ENCODE measurements at places on chromosomes 2 and 18.

GRCh38 chr18:35136248-35136647, 95.0 kb downstream of the MAPRE2 start:
- DNase-seq: no peak

GRCh38 chr2:216302981-216303676, 69.2 kb downstream of the MARCHF4 start:
- no peak for DNase-seq

- no peak for DNase-seq
Observed at GRCh38 chr2:233085037-233085838, 25.1 kb downstream of the INPP5D start.

DNA sequence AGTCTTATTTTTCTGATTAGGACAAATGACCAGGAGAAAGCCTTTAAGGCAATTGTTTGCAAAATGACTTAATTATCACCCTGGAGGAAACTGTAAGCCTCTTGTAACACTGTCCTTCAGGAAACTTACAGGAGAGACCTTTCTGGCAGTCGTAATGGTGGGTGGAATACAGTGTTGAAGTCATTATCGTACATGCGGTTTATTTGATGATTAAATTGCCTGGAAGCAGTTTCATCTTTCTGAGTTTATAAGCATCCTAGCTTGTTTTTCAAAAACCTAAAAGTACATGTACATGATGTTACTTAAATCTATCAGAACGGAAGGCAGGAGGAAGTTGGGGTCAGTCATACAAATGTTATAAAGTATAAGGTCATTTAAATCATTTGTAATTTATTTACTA, 86.2 kb upstream of the RAB27B start:
- no peak for DNase-seq

DNA sequence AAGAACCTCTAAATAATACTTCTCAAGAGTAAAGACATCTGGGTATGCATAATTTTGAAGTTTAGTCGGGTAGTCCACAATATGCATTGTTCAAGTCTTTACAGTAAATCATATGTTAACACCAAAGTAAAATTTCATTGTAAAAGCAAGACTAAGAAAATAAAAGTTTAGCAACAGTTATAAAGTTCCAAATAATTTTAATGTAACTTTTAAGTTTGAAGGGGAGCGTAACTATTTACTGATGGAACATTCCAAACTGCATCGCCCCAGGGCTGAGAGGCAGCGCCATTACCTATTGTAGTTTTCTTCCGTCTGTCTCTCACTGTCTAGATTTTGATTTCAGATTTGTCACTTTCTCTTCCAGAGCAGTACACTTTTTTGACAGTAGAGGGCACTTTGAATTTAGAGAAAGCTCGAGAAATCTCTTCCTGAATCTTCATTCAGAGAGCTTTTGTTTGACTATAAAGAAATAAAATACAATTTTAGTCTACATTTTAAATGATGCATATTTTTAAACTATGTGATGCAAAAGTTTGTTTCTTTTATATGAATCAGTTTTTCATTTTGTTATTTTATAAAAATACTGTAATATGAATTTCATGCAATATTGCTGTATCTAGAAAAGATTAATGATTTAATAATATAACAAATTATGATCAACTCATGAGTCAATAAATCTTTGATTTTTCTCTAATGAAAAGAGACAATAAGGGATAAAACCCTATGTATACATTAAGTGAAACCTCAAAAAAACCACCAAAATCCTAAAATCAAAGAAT, 389.8 kb downstream of the FIGN start:
- DNase-seq: no peak

GRCh38 chr2:125861461-125861860, 794.5 kb upstream of the GYPC start:
- no peak for DNase-seq

DNA sequence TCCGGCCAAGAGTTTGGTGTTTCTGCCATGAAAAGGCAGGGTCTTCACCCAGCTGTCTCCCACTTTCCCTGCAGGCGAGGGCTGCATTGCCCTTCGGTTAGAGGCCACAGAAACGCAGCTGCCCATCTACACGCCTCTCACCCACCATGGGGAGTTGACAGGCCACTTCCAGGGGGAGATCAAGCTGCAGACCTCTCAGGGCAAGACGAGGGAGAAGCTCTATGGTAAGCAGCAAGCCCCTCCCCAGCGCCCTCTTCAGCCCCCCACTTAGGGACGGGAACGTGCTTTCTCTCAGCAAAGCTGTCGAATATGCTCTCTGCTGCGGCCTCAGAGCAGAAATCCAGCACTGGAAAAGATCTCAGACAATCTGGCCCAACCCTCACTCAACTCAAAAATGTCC, 57.7 kb upstream of the ATG16L1 start:
- no peak for DNase-seq

GRCh38 chr2:241432824-241433448, 75.4 kb downstream of the STK25 start:
- no peak for DNase-seq

DNA sequence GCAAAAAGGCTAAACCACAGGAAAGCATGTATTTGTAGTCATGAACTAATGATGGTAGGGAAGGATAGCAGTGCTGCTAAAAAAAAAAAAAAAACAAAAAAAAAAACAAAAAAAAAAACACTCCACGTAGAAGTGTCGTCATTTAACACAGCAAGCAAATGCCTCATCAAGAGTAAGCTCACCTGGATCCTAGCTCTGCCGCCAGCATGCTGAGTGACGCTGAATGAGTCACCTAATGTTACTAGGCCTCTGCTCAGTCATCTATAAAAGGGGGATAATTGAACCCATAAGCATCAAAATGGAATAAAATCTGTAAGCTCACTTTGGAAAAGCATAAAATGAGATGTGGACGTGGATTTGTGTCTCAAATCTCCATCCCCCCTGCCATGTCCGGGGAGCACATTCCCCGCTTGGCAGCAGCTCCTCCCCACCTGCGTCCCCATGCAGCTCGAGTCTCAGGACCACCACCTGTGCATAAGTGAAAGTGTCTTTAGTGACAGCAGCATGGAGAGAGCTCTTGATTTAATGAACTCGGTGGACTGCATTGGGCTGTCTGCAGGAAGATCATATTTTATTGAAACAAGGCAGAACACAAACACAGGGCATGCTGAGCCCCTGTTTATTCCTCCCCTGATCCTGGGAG, 427.5 kb downstream of the LRATD1 start:
- DNase-seq: peak; percentile 33

GRCh38 chr2:230137902-230138539, 69.3 kb upstream of the SLC16A14 start:
- DNase-seq: no peak

GRCh38 chr2:1606421-1607235, 137.7 kb downstream of the PXDN start:
- DNase-seq: no peak

GRCh38 chr2:217328622-217328978, 468.7 kb upstream of the TNP1 start:
- no peak for DNase-seq

DNA sequence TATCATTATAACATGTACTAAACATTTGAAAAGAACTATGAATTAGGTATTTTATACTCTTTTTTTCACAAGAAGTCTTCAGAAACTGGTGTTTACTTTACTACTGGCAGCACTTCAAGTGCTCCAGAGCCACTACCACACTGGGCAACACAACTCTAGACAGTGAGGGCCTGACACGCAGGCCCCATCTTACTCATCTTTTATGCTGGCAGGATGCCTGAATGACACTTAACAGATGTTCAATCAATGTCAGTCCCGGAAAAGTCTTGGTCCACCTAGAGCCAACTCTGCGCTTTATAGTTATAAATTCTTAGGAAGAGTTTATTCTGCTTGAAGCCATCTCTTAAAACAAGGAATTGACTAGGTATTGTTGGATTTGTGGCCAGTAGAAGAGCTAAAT, 8.7 kb upstream of the WIPF1 start:
- DNase-seq: no peak

DNA sequence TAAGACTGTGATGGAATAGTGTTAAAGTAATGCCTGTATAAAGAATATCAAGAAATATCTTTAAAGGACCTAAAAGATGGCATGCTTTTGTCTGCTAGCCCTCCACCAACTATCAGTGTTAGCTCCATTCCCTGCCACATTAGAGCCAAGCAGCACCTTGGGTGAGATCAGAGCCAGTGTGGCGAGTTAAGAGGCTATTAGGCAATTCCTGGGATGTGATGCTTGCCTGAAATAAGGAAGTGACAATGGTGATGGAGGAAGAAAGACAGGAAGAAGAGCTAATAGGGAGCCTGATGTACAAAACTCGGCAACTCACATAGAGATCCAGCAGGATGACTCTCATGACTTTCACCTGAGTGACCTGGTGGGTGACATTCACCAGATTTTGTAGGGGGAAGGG, 143.5 kb downstream of the ZEB2 start:
- DNase-seq: no peak

DNA sequence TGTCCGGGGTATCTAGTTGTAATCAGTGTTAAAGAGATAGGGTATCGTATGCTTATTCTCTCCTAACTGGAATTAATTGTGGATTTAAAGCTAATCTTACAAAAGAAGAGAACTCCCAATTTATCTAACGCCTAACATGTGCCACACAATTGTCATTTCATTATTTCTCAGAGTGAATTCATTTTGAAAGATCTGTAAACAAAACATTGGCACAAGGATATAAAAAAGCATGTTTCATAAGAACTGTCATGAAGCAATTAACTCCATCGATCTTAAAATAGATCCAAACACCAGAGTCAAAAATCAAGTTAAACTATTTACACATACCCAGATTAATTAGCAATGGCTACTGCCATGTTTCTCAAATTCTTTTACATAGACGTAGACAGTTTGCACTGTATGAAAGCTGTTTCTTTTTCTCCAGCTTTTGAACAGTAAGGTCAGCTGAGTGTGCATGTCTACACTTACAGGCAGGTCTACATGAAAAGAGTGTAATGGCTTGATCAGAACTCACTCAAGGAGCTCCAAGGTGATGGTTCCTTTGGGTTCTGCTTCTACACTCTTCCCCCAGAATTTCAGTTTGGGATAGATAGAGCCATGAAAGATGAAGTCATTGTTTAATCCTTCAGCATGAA, 38.8 kb downstream of the CABYR start:
- DNase-seq: no peak

DNA sequence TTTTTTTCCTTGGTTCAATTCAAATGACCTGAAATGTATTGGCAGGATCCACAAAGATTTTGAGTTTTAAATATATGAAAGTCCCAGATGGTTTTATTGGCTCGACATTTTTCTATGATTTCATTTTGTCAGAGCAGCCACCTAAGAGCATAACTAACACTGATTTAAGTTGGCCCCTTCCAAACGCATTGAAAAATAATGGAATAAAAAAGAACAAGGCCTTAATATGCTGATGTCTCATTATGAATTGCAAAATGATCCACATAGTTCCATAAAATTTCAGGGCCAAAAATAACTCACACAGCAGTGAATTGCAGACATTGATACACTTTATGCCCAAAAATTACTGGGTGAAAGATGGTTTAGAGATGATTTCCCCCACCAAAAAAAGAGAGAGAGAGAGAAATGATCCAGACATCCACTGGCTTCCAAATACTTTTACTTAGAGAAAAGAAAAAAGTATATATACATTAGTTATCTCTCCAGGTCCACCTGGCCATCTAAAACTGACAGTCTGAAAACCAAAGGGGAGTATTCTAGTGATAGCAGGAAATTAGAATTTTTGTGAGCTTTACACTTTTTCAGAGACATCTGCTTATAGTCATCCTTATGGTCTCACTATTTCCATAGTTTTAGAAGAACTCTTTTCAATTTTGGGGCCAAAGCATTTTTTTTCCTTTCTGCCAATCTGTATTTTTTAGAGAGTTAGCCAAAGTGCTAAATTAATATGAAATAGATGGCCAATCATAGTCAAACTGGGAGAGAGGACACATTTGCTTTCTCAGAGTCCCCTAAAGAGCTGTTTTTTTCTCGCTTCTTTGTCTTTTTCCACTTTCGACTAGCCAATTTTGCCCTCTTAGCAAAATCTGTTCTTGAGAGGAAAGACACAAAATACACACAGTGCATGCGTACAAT, 213.5 kb upstream of the RND3 start:
- DNase-seq: no peak

- DNase-seq: no peak
Observed at GRCh38 chr2:48589170-48589767, 28.4 kb upstream of the GTF2A1L start.

GRCh38 chr2:174744111-174744510, 20.2 kb downstream of the CHRNA1 start:
- DNase-seq: no peak

GRCh38 chr2:176536439-176537133, 267.3 kb downstream of the MTX2 start:
- peak; percentile 53 for DNase-seq

DNA sequence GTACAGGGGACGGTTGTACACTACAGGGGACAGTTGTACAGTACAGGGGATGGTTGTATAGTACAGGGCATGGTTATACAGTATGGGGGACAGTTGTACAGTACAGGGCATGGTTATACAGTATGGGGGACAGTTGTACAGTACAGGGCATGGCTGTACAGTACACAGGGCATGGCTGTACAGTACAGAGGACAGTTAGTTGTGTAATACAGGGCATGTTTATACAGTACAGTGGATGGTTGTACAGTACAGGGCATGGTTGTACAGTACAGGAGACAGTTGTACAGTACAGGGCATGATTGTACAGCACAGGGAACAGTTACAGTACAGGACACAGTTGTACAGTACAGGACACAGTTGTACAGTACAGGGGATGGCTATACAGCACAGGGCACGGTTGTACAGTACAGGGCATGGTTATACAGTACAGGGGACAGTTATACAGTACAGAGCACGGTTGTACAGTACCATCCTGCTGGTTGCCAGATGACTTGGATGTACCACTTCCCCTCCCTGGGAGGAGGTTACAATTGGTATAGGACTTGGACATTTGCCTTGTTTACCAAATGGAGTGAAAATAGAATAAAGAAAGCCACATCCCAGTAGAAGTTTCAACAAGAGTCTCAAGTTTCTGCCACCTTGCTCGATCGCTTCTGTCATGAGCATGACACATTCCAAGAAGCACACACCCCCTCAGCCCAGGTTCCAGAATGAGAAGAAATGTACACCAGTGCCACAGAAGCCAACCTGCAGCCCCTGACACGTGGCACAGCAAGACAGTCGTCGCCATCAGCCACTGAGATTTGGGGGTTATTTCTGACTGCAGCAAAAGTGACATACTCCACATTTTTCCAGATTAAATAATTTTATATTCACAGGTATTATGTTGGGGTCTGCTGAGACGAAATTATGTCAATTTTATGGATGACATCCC, 16.0 kb downstream of the CYRIA start:
- DNase-seq: no peak

DNA sequence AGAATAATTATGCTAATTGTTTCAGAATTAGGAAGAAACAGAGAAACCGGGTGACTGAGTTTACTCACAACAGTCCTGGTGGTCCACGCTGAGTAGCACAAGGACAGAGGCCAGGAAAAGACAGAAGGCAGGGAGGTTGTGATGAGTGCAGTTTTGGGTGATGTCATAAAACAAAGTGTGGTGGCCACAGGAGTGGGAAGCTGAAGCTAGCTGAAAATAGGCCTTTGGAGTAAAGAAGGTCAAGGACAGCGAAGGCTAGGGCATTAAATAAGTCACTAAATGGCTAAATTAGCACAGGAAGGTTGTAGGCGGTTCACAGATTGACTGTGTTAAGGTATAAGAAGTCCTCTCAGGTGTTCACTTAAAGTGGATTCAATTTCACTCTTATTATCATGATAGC, 120.9 kb upstream of the TTN start:
- no peak for DNase-seq
